ENCODE measurements at places on chromosomes 11 and 22.

- DNase-seq: no peak
Observed at GRCh38 chr11:106728859-106729258, 289.4 kb downstream of the GUCY1A2 start.

DNA sequence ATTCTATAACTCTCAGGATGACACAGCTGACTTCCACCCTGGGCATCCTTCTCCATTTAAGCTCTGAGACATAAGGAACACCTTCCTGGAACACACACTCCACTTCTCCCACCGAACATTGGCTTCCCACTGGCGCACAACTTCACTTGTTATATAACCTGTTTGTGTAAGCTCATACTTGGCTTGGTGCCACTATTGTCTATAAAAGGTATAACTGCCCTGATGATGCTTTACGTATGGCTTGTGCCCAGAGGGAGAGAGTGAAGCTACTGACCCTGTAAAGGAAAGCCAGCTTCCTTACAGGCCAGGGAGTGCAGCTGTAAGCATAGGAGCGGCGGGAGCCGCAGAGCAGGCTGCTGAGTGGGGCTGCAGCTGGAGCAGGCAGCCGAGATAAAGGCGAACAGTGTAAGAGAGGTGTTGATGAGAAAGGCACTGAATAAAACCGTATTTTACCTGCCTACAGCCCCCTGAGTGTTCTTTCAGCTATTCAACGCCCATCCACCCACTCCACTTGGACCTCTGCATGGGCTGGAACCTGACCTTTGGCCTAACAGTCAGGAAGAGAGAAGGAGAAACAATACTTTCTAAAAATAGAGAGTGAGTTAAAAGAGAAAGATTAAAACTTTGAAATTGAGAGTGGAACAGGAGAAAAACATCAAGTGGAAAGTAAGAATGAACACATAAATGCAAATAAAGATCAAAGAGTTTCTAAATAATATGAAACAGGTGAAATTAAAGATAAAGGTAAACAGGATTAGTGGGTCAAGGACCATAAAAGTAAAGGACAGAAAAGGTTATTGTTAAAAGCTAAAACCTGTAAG, 252.1 kb upstream of the ARHGAP42 start:
- DNase-seq: no peak

- DNase-seq: peak; percentile 57
Observed at GRCh38 chr11:121426476-121427399, 25.4 kb upstream of the SORL1 start.

- peak; percentile 77 for DNase-seq
Observed at GRCh38 chr11:112999520-112999919, 38.3 kb downstream of the NCAM1 start.

GRCh38 chr11:69660001-69660500, 15.1 kb downstream of the LTO1 start:
- DNase-seq: no peak

- no peak for DNase-seq
Observed at GRCh38 chr11:12003336-12003735, 5.1 kb downstream of the DKK3 start.

DNA sequence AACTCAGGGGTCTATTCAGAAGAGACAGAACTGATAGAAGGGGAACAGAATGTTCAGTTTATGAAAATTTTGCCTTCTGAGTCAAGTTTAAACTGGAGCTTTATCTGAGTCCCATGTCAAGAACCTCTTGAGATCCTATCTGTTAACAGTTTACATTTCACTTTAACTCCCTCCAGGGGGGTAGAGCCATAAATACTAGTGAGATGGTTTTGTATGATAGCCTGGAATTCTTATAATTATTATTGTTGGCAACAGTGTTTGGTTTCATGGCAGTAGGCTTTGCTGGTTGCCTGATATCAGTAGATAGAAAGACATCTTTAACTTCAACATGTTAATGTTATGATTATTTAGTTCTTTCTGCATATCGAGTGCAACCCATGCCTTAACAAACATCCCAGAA, 498.5 kb downstream of the INSC start:
- DNase-seq: no peak

DNA sequence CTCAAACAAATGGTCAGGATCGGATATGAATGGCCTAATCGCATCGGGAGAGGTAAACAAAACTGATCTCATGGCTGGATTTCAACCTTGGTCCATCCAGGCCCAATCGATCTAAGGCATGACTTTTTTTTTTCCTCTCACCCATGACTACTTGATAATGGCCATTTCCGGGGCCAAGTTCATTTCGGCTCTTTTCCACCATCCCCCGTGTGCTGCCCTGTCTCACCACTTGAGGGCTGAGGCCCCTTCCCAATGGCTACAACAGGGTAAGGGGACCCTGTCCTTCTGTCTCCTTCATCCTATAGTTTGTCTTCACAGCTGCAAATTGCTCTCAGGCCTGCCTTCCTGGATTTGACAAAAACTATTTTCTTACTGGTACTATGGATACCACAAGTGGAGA, 26.7 kb downstream of the GRAP2 start:
- DNase-seq: no peak

DNA sequence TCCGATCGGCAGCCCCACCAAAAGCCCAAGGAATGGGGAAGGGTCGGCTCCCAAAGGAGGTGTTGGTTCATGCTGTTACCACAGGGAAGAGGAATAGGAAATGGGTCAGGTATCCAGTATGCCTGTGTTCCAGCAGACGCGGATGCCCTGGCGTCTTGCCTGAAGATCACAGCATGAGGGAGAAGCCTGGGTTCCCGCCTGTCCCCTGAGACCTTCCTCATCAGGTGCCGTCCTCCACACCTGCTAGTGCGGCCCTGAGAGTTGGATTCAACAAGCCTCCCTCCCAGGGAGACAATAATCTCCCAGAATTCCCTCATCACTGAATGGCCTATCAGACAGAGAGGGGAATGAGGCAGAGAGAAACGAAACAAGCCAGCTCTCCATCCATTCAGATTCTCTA, 92.2 kb downstream of the SPATA19 start:
- DNase-seq: no peak

- peak; percentile 32 for DNase-seq
Observed at GRCh38 chr11:16935518-16936302, 78.5 kb downstream of the PLEKHA7 start.

- DNase-seq: no peak
Observed at GRCh38 chr11:28528217-28528616, 420.0 kb downstream of the METTL15 start.

- no peak for DNase-seq
Observed at GRCh38 chr11:16410479-16410878, 54.1 kb upstream of the SOX6 start.

DNA sequence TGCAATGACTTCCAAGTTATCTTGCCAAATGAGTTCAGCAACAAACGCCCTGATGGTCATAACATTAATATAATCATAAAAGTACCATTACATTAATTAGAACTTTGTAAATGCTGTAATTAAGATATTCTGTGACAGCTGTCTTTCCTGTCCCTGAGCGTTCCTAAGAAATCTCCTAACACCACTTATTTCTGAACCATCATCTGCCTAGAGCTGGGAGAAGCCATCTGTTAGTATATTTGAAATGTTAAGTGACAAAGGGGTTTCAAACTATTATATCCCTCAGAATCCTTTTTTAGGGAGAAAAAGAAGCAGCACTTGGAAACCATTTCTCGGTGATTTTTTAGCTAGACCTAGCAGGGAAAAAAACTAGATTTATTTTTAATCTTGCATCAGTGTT, 657.5 kb downstream of the FAM181B start:
- no peak for DNase-seq

- DNase-seq: peak; percentile 15
Observed at GRCh38 chr11:57460022-57460757, at the start of gene RTN4RL2. TSS of gene RTN4RL2 (plus strand) at chr11:57460528. CDS start at chr11:57460866, 338 bp downstream.

DNA sequence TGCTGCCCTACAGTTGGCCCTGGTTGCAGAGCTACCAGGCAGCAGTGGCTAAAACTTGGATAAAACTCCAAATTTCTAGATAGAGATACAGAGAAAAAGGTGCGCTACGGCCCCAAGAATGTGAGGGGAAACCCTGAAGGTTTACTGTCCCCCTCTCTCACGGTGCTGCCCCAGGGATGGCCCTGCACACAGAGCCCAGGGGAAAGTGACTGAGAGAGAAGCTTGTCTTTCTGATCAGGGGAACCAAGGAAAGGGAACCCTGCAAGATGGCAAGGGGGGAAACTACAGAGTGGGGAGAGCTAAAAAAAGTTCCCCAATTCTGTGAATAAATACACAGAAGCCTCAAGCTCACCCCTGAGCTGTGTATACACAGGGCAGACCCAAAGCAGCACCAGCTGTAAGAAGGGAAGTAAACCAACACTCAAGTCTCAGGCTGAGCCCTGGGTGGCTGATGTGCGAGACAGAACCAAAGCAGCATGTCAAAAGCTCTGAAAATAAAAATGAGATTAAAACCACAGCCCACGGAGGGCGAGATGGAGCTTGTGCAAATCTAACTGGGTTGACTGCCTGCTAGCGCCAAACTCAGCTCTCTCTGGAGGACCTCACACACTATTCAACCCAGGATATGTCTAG, 22.1 kb downstream of the GNB1L start:
- no peak for DNase-seq

GRCh38 chr22:39129081-39129480, 23.4 kb downstream of the CBX7 start:
- no peak for DNase-seq

GRCh38 chr11:5300251-5300650, 1.5 kb downstream of the OR51B4 start:
- DNase-seq: no peak

- no peak for DNase-seq
Observed at GRCh38 chr11:130223291-130223971, 63.8 kb downstream of the ST14 start.

DNA sequence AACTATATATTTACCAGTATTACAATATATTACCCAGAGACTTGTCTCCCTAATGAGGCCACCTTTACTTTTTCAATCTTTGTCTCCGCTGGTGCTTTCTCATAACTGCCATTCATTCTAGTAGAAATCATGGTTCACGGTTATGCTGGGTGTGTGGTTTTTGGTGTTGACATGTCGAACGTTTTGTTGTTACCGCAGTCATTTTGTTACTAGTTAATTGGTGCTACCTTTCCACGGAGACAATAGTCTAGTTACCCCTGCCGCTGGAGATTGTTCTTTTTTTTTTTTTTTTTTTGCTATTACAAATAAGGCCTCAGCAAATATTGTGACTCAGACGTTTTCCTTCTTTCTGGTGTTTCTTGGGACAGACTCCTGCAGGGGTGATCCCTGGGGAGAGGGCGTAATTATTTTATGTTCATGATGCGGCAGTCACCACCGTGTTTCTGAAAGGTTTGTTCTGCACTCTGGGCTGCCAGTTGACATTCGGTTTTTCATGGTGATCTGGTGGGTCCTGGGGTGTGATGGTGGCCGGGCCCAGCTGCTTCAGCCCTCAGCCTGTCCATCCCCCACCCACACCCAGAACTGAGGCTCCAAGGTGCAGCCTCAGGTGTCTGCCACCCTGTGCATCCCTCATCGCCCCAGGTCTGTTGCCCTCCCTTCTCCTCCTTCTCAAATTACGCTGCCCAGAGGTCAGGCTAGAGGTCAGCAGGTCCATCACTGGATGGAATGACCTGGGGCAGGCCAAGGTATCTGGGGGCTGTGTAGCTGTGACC, 28.6 kb downstream of the LRP5 start:
- DNase-seq: no peak

- DNase-seq: no peak
Observed at GRCh38 chr11:101797335-101797734, 117.5 kb upstream of the CEP126 start.

- DNase-seq: peak; percentile 47
Observed at GRCh38 chr11:30046578-30046945, 29.7 kb upstream of the KCNA4 start.

DNA sequence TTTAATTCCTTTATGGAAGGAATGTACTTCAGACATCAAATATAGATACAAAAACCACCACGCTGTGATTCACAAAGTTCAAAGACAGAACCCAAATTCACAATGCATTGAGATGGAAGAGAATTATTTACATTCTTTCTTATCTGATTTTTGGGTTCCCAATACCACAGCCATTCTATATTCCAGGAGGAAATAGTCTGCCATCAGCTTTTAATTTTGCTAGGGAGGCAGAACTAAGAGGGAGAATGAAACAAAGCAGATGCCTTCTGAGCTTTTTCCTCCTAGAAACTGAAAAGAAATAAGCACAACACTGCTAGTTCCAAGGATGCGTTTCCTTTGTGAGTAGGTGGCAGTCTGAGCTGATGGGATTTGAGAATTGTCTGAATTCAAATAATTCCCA, 283.0 kb upstream of the NARS2 start:
- no peak for DNase-seq

DNA sequence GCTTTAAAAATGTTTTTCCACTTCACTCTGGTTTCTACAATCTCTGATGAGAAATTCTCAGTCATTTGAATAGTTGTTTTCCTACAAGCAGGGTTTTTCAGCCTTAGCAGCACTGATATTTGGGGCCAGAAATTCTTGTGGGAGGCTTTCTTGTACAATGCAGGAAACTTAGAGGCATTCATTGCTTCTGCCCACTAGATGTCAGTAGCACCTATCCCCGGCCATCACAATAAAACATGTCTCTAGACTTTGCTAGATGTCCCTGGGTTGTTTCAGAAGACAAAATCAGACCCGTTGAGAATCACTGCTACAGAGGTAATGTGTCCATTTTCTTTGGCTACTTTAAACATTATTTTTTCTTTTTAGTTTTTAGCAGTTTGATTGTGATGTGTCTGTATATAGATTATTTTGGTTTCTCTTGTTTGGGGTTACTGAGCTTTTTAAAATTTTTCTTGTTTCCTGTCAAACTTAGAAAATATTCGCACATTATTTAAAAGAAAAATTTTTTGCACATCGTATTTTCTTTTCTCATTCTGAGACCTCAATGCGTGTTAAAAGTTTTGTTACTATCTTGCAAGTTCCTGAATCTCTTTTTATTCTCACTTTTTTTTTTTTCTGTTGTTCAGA, 60.8 kb upstream of the CCDC179 start:
- peak; percentile 37 for DNase-seq

DNA sequence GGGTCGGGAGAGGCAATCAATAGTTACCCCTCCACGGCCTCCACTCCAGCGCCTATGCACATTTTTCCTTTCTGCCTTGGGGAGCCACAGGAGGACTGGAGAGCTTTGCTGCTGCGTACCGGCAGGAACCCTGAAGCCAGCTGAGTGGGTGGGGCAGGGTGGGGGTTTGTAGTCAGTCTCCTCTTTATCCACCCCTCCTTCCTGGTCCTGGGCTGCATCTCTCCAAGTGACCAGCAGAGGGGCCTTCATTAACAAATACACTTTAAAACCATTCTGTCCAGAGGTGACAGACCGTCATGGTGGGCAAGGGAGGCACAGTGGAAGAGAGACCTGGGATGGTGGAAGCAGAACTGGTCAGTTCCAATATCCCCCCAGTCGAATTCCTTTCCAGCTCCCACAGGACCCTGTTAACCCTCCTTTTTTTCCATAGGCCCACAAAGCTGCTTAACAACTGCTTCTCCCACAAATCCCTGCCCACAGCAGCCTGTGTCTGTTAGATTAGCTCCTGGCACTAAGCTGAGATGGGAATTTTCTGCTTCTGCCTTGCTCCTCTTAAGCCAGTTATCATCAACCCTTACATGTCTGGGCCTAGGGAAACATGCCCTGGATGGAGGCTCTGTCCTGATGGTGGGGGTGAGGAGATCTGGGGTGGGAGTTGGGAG, 3.9 kb upstream of the ABCG4 start:
- DNase-seq: peak; percentile 46

DNA sequence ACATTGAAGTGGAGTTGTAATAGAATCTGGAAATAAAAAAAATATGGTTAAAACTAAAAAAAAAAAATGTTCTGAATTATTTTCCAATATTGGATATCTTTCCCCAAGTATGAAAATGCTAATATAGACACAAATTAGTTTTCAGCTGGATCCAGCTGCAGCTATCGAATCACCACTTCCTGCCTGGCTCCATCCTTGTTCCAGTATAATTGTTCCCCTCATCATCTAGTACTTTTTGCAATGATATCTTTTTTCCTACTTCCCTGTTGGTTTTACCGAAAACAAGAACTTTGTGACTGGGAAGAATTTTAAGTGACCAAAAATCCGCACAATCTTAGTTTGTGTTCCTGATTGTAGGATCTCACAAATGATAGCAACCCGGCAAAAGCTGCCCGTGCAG, 9.4 kb downstream of the OR4D9 start:
- no peak for DNase-seq
